ENCODE measurements at places on chromosomes 2 and 18.

DNA sequence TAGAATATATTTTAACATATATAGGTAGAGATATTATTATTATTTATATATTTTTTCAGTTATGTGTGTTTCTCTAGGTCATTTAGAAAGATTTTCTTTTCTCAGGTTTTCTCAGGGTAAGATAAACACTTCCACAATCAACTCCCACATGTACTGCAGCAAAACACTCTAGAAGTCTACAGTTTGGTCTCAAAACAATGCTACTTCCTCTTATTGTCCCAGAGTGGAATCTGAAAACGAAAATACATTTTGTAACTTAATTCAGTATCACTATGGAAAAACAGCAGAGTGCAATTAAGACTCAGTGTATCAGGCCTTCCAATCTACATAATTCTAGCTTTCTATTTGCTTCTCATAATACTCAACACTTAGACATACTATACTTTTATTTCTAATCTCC, 190.1 kb upstream of the SLC35G4 start:
- DNase-seq = no peak

- DNase-seq = no peak
Measured at GRCh38 chr2:69993708-69994107, 32.3 kb upstream of the ASPRV1 start.

DNA sequence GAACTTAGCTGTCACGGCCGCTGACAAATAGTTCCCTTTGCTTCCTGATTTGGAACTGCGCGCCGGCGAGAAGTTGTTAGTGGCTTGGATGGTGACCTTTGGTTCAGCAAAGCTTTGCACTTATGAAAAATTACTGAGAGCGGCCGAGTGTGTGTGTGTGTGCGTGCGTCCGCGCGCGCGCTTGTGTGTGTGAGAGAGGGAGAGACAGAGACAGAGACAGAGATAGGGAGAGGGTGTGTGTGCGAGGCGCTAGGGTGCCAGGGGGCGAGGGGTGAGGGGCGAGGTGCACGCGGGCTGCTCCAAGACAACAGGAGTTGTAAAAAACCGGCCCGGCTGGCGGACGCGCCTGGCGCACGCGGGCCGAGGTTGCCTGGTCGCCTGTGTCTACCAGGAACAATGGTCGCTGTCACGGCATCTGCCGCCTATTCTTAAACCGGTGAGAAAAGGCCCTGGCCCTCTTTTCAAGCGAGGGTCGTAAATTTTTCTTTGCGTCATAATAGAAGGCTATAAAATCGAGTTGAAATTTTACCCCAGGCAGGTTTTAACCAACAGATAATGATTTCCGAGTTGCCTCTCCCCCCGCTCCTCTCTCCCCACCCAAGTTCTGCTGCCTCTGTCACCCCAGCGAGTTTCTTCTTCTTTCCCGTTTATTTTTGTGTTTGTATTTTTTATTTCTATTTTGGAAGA, 535 bp downstream of the HOXD3 start:
- no peak for DNase-seq

DNA sequence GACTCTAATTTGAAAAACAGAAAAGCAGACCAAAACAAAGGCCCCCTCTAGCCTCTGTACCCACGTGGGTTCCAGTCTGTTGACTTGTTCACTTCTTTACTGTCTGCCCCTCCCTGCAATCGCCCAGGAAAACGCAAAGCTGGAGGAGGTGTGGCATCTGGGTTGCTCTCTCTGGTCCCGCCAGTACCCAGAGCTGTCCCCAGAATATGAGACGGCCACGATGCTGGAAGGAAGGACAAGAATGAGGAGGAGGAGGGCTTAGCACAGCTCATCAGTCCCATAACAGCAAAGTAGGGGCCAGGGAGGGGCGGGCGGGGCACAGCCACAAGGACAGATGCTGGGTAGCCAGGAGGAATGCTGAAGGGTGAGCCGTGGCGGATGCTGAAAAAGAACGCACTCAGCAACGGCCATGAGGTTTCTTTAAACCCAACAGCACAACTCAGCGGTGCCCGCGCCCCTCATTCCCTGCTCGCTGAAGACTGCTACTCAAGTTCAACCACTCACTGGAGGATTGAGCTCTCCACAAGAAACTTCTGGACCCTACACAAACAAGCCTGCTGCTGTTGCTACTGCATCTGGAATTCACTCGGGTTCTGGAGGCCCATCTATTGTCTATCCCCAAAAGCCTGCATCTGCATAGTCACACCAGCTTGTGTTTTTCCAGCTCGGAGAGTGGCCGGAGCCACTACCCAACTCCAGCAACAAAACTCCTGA, 187.7 kb downstream of the HDAC4 start:
- DNase-seq = no peak

DNA sequence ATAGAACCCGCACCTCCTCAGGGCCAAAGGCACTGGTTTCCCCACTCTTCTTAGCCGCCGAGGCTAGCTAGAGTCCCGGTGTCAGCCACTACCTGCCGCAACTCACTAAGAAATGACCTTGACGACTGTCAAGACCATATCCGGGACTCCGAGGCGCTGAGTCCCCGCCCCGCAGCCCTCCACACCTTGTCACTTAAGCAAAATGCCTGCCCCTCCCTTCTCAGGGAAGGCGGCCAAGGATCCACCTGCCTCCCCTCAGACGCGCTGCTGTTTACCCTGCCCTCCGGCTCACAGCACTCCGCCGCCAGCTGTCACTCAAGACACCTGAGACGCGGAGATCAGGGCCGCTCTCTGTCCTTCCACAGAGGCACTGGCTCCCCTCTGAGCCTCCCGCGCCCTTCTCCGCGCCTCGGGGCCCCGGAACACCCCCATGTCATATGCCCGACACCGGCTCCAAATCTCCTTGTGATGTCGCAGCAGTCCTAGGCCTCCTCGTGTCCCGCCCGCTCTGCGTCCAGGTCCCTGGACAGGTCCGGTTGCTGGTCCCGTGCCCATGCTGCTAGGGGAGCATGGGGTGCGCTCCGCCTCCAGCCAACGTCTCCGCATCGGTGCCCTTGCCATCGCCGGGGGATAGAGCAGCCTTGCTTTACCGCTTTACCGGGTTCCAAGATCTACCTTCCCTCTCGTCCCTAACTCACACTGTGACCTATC, 32.5 kb upstream of the REG3G start:
- DNase-seq = no peak

DNA sequence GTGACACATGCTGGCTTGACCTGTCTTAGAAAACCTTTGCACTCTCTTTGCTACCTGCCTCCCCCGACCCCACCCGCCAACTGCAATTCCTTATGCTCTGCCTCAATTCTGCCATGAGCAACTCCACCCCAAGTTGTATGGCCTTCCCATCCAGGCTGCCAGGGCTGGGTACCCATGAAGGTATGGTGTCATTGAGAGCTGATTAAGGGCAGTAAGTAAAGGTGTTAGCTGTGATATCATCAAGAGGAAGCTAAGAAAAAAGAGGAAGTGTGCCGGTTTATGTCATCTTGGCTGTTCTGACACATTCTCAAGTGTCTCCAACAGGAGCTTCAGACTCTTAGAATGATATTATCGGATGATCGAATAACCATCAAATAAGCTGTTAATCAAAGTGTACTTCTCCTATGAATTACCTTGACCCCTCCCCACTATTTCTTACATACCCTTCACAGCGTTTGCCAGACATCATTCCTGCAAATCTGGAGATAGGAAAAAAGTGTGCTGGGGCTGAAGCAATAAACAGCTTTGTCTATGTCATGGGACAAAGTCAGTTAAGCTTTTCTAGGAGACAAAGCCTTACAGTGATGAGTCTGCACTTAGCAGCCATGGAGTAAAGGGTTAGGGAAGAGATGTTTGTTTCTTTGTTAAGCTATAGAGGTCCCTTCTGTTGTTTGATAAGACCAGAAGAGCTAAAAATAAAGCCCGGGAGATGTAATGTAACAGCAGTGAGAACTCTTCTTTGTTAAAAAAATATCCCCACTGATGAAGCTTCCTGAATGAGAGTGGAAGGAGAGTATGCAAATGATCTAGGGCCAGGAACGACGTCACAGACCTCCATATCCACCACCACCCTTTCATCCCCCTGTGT, 40.4 kb upstream of the SMAD2 start:
- no peak for DNase-seq

GRCh38 chr2:26922405-26923188, 47.8 kb upstream of the MAPRE3 start:
- DNase-seq = peak; percentile 20

DNA sequence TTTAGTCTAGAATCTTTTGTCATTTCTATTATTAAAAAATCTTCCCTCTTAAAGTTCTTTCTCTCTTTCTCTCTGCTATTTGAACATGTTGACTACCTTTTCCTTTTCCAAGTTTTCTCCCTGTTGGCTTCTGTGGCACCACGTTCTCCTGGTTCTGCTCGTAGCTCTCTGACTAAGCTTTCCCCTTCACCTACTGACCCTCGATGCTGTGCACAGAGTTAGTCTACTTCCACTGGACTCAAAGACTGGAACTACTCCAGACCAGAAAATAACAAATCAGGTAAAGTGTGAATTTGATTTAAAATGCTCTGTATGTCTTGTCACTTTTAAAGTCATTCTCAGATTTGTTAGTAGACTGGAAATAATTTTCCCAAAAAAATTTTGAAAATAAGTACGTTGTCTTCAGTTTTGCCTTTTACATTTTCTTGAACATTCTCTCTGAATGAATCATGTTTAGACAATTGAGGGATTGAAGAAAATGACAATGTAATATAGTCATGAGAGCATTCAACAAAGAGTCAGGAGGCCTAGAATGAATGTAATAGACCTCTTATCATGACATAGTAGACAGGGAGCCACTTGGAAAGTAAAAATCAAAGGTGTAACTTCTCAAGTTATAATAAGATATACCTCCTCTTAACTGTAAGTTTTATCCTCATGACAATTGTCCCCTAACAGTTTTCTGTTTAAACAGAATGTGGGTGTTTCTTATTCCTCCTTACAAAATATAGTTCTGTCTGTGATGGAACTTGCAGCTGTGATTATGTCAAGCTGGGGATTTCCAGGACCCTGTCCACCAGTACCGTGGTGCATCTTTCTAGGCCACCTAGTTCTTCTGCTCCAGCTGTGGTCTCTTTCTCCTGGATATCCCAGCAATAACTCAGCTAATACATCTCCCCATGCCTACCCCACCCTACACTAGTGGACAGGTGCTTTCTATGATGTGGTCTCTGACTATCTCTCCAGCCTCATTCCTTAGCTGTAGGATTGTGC, 25.5 kb downstream of the ITPRID2 start:
- no peak for DNase-seq

- no peak for DNase-seq
Measured at GRCh38 chr2:236217926-236218325, 46.3 kb downstream of the ASB18 start.

DNA sequence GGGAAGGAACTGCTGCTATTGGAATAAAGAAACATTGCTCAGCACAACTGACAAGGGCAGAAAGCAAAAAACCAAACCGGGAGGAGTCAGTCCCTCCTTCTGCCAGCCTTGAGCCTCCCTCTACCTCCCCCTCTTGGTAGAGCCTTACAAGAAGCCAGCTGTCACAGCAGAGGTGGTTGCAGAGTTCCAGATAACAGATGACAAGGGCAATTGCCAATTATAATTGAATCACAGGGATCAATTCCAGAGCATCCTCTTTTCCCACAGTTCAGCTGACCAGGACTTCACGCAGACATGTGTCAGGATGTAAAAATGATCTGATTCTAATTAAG, 548.2 kb upstream of the LRRTM1 start:
- DNase-seq = no peak

- no peak for DNase-seq
Measured at GRCh38 chr2:96874198-96874831, 4.4 kb upstream of the SEMA4C start.

- DNase-seq = no peak
Measured at GRCh38 chr2:65367524-65367923, 64.9 kb downstream of the SPRED2 start.

- no peak for DNase-seq
Measured at GRCh38 chr18:78735131-78736014, 244.2 kb upstream of the SALL3 start.

DNA sequence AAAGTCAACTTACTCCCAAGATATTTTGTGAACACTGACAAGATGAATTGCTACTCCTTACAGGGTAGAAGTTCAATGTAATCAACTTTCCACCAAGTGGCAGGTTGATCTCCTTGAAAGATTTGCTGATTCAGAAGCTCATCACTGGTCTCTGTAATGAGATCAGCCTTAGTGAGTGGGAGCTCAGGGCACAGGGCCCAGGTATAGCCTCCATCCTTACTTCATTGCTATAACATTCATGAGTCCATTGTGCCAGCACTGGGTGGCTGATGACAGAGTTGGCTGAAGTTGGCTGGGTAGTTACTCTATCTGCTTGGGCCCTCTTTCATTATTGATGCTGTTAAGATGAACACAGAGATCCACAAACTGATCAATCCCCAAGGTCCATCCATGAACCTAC, 379.0 kb downstream of the IRS1 start:
- DNase-seq = no peak

DNA sequence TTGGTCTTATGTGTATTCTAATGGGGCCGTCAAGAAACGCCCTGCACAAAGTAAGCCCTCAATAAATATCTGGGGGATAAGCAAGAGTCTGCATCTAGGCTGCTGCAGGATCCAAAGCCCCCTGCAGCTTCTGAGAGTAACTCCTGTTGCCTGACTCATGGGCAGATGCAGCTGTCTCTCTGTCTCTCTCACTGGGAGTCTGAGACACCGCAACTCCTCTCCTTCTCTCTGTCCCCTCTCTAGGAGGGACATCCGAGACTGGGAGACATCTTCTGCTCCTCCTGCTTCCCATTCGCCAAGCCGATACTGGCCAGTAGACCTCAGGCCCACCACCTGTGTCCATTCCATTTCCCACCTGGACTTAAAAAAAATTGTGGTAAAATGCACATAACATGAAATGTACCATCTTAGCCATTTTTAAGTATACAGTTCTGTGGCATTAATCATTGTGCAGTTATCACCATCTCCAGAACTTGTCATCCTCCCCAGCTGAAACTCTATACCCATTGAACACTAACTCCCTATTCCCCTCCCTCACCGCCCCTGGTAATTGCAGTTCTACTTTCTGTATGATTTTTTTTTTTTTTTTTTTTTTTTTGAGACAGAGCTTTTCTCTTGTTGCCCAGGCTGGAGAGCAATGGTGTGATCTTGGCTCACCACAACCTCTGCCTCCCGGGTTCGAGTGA, 20.1 kb downstream of the DYSF start:
- DNase-seq = no peak

DNA sequence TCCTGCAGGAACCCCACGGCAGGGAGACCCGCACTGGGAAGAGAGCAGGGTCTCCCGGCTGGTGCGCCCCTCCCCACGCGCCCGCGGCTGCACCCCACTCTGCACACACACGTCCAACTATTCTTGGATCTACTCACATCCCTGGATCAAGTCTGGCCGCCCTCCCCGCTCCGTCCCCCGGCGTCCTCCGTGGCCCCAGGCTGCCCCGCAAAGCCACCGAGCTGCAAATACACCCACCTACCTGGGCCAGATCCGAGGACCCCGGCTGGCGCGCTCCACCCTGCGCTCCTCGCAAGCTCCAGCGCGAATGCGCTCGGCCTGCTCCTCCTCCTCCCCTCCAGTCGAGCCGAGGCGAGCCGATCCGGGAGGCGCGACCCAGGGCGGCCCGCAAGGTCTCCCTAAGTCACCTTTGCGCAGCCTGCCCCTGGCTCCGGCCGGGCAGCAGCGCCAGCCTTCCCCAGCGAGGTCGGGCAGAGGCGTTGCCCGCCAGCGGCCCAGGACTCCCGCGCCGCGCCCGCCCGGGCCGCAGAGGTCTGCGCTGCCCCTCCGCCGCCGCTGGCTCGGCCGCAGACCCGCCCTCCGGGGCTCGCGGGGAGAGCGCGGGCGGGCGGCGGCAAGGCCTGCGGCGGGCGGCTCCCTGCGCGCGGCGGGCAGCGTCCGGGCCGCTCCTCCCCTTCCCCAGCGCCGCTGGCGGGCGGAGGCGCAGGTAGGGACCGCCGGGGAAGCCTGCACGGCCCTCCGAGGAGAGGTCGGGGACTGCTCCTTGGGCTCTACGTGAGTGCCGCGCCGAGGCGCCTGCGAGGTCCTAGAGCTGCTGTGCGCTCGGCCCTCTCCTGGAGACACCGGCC, 126.0 kb downstream of the OSBPL1A start:
- no peak for DNase-seq

All from stimulated activated CD4-positive, alpha-beta T cell treated with anti-CD3 and anti-CD28 coated beads, Interleukin-2, amount 100 ng/mL, for 4 hours (primary cell).